Left colon (tissue), 2 donors: ENCODE measurements at places on chromosomes 7 and 10. TPM values are rescaled to one million over a fixed set of nuclear protein-coding genes. Genes with fewer than 3 reads are reported as not detected.

DNA sequence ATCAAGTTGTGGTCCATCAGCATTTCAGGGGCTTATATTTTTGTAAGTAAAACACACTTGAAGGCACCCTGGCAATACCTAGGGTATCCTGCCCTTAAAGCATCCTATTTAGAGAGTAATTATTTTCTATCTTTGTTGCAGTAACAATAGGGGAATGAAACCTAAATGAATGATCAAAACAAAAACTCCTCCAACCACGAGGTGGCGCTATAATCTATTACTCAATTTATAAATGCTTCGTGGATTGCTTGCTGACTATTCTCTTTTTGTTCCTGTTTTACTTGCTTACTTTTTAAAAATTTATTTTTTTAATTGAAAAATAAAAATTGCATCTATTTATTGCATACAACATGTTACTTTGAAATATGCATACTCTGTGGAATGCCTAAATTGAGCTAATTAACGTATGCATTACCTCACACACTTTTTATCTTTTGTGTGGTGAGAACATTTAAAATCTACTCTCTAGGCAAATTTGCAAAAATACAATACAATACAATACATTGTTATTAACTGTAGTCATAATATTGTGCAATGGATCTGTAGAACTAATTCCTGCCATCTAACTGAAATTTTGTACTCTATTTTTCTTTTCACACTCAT, 147.7 kb upstream of the BMPER start:
- DNase-seq, result peak; percentile 31

GRCh38 chr10:97270523-97271154, 21.8 kb downstream of the ARHGAP19 start:
- DNase-seq, result no peak

SPDYE6 gene
- not detected for total RNA-seq

DNA sequence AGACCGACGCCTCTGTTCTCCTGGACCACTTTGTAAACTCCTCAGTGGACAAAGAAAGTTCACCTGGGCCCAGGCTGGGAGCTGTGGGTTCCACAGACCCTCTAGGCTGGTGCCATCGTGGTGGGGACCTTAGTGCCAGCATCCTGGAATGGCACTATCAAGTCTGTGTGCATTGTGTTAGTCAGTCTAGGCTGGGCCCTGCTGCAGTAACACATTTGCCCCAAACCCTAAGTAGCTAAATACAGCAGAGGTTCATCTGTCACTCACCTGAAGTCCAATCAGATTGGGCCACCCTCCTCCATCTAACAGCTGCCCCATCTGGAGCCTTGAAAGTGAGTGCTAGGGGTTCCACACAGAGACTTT, 110.8 kb downstream of the RGS10 start:
- no peak for DNase-seq

- DNase-seq, result no peak
Measured at GRCh38 chr10:132117636-132118190, 52.0 kb downstream of the JAKMIP3 start.

HOXA13 gene
- total RNA-seq, result 39.4 TPM
